ENCODE measurements at places on chromosomes 2 and 18.

- no peak for DNase-seq
Measured at GRCh38 chr2:233473386-233473791, 93.2 kb downstream of the USP40 start.

DNA sequence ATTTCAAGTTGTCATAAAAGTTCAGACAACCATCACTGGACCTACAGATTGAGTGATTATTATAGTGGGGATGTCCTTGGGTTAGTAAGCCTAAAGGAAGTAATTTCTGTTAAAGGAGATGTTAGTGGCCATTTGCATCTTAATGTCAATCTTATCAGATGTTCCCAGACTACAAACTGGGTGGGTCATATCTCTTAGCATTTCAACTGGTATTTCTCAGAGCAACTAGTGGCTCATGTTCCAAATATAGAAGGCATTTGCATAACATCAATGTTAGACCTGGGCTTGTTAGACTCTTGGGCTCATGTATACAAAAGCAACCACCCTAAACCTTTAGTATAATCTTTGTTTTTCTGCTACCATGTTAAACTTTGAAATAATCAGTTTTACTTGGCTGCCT lies 17.9 kb downstream of the PLEKHA3 start:
- DNase-seq = peak; percentile 21

DNA sequence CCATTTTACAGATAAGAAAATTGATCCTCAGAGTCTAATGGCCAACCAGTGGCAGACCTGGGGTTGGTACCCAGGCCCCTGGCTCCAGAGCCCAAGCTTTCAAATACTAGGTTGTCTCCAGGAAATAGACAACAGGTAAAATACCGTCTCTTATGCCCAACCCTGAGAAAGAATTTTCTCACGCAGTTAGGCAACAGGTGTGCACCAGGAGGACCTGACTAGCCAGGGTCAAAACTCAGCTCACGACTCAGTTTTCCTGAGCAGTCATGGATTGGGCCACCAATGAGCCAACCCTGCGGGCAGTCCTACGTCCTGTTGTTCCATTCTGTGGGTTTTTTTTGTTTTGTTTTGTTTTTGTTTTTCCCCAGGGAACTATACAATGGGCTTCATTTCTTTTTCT lies 13.5 kb downstream of the TRIB2 start:
- DNase-seq = no peak

- no peak for DNase-seq
Measured at GRCh38 chr2:69345434-69345833, 41.6 kb downstream of the GFPT1 start.

DNA sequence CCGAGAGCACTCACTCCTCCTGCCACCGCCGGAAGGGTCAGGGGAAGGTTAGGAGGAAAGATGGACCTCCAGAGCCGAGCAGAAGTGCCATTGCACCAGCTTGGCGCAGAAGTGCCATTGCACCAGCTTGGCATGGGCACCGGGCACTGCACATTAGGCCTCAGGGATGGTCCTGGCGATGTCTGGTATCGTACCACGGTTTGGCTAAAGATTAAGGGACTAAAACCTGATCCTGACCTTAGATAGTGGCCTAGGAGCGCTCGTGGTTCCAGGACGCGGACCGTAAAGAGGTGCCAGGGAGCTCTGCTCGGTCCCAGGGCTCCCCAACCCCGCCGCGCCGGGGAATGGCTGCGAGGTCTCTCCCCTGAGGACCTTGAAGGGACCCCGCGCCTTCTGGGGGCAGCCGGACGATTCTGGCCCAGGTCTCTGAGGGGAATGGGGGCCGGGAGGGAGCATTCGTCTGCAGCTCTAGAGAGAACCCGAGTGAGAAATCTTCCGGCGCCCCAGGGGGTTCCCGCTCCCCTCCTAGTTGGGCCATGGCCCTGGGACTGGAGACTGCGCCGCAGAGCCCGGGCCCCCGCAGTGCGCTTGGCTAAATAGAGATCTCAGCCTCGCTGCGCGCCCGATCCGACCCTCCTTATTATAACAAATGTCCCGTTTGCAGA lies 1.8 kb downstream of the PAX8 start:
- no peak for DNase-seq

- no peak for DNase-seq
Measured at GRCh38 chr2:109288544-109289368, 159.8 kb downstream of the SH3RF3 start.
